Sigmoid colon (tissue), 7 donors: ENCODE measurements at places on chromosomes 11 and 22. TPM values are rescaled to one million over a fixed set of nuclear protein-coding genes. Genes with fewer than 3 reads are reported as not detected.

TIGD3 gene
- total RNA-seq = not detected

DNA sequence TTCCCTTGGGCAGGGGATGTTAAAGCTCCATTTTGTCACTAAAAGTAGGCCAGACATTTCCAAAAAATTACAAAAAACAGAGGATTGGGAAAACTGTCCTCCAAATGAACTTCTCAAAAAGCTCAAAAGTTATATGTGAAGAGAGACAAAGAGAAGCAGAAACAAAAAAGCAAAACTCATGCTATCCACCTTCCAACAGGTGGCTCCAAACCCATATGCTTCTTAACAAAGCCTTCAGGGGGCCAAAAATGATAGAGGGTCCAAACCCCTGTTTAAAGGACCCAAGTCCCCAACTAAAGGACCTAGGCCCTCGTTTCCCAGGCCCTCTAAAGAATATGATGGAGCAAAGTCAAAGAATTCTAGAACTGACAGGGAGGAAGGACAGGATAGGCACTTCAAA is 146.7 kb downstream of the AASDHPPT start:
- no peak for DNase-seq

- DNase-seq = no peak
Measured at GRCh38 chr11:64388894-64389293, 29.9 kb downstream of the RPS6KA4 start.

DNA sequence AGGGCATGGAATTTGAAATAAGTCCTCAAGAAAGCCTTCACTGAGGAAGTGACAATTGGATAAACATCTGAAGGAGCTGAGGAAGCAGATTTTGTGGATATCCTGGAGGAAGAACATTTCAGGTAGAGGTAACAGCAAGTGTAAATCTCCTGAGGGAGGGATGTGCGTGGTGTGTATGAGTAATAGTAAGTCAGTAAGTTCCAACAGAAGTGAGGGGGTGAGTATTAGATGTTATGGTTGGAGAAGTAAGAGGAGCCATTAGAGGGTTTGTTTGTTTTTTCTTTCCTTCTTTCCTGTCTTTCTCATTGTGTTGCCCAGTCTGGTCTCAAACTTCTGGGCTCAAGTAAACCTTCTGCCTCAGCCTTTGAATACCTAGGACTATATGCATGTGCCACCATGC is 29.0 kb downstream of the ANKRD42 start:
- DNase-seq = no peak

MPPED2 gene
- 6.8 TPM for total RNA-seq

DNA sequence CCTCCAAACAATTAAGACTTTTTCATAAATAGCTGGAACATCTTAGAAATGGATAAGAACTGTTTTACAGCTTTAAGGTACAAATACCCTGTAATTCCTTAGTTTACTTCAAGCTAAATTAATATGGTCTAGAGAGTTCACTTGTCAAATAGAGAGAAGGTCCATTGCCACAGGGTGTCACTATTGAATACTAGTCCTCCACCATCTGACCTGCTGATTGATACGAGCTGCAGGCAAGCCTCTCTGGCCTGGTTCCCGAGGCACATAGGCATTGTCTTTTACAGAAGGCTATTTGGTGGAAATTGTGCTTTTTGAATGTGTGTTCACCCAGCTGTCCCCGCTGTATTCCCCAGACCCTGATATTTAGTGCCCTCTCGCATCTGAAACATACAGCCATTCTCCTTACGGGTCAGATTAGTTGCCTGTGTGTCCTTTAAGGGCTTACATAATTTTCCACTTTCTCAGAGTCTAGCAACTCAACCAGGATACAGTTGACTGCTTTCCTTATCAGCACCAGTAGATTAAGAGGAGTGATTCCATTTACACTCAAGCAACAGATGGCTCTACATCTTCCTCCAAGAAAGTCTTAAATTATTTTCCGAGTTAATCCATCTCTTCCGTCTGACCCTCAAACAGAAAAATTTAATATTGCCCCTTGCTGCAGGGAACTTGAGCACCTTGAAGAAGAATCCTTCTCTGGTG is 788.8 kb upstream of the FAT3 start:
- no peak for DNase-seq

GGT1 gene
- 5.4 TPM for total RNA-seq

DNA sequence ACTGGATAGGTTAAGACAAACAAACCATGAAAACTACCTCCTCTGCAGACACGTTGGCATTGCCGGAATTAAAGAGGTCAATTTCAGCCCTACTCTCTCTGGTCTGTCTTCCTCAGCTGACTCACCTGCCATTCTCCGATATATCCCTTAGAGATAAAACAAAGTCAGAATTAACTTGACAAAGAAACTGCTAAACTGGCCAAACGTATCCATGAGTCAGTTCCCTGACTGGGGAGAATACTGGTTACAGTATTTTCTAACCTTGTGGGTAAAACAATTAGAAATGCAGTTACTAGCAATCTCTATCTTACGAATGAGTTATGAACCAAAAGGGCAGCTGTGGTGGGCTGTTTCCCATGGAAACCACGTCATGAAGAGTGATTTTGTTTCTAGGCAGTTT is 96.2 kb downstream of the RDX start:
- no peak for DNase-seq

- DNase-seq = peak; percentile 90
Measured at GRCh38 chr11:114295676-114296604, at the start of gene NNMT. NNMT (plus strand) TSS chr11:114296399; CDS start chr11:114296557, 158 bp downstream.

GRCh38 chr11:47616726-47617416 is 22.7 kb upstream of the C1QTNF4 start:
- peak; percentile 71 for DNase-seq

ZBTB16 gene
- total RNA-seq = 110 TPM

GRCh38 chr11:36775756-36776155 is 177.7 kb upstream of the RAG2 start:
- DNase-seq = no peak

- DNase-seq = no peak
Measured at GRCh38 chr22:25935266-25936058, 193.5 kb downstream of the MYO18B start.

HORMAD2 gene
- total RNA-seq = not detected

NLRP10 gene
- total RNA-seq = not detected

GRCh38 chr11:44573333-44573732 is 7.9 kb downstream of the CD82 start:
- DNase-seq = no peak

POU2F3 gene
- not detected for total RNA-seq

GRCh38 chr11:16468735-16469453 is 112.5 kb upstream of the SOX6 start:
- no peak for DNase-seq

DNA sequence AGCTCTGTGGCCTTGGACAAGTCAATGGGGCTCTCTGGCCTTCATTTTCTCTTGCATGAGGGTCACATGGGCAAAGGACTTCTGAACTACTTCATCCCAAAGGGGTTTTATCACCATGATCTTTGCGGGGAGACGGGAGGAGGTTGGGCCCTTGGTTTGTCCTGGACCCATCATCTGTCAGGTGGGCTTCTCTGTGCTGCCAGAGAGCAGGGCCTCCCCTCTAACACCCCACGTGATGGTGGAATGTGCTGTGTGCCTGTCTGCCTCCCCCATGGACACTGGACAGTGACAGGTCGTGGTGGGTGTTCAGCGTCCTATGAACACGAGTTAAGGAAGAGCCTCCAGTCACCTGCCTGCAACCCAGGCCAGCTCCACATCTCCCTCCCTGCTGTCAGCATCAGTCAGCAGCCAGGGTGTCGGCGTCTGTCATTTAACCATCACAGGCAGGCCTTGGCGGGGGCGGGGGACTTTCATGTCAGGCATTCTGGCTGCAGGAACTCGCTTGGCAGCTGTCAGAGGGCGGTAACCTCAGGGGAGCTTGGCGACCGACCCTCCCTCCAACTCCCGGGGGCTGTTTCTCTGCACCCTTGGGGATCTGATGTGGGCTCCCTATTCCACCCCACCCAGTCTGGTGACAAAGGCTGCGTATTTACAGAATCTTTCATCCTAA is 2.6 kb upstream of the SUN2 start:
- no peak for DNase-seq

- DNase-seq = no peak
Measured at GRCh38 chr11:47051217-47051616, 114.7 kb downstream of the CSTPP1 start.

SCO2 gene
- total RNA-seq = 1.8 TPM

DNA sequence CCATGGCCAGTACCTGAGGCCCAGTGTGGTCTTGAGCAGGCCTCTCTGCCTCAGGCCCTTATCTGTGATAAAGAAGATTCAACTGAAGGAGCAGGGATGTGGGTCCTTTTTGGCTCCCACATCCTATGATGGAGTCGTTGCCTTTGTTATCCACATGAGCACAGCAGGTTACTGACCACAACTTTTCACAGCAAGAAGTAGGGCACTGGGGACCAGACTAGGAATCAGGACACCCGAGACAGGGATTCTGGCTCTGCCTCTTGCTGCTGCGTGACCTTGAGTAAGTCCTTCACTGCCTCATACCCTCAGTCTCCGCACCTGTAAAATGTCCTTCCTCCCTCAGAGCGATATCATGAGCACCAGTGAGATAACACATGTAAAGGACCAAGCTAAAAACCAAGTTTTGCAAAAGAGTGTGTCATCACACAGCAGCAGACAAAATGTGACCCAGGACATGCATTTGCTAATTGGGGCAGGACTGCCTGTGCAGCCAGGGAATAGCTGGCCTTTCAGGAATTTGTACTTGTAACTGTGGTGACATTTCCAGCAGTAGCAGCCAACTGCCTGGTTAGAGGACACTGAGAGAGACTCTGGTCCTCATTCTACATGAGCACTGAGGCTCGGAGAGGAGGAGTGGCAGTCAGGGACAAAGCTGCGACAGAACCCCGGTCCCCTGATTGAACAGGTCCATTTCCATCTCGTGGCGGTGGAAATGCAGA is 13.2 kb upstream of the SMIM35 start:
- DNase-seq = peak; percentile 28

GRCh38 chr11:1959786-1960185 is 12.7 kb downstream of the MRPL23 start:
- peak; percentile 17 for DNase-seq

DNA sequence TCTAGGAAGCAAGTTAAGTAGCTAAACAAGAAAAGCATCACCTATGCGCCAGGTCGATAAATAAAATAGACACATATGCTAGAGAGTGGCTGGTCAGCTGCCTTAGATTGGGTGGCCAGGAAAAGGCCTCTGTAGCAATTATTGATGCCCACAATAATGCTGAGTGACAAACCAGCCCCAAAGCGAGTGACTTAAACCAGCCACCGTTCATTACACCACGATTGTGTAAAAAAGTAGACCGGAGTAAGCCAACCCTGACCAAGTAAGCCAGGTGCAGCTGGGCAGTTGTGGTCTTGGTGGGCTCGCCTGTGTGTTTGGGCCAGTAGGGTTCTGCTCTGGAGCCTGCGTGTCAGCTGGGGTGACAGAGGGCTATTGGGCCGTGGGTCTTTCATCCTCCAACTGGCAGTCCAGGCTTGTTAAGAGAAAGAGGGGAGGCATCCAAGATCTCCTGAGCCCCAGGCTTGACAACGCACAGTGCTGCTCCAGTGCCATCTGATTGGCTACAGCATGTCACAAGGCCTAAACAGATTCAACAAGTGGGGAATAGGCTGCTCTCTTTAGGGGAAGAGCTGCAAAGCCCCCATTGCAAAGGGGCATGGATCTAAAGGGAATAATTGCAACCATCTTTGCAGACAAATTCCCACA is 100.4 kb upstream of the PARVA start:
- peak; percentile 53 for DNase-seq
